Fibroblast of pulmonary artery (primary cell): ENCODE measurements at places on chromosomes 4 and X.

DNA sequence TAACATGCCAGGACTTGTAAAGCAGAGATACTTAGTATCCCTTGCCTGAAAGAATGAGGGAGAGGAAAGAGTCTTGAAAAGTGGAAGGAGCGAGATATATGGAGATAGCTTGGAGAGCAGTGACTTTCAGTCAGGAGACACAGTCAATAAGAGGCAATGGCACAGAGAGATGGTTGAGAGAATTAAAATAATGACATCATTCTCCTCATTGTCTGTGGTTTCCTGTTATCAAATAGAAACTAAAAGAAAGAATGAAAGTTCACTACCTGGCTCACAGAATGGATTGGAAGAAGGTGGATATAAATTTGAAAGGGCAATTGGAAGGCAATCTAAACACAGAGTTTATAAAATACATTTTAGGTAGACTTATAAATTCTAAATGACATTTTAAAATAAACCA lies 760.2 kb upstream of the AADAT start:
- no peak for DNase-seq

DNA sequence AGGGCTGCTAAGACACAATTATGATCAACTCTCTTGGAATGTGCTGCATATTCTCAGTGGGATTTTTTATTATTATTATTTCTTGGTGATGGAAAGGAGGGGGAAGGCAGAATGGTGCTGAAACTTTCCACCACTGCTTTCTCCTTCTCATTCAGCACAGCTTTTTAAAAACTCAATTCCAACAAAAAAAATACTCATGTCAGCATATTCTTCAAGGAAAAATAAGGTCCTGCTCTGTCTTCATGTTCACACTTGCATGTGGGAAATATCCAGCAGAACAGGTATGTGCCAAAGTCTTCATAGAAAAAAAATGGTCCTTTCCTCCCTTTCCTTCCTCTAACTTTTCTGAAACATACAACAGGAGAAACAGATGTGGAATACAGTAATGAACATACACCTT lies 144.0 kb upstream of the ADAMTS3 start:
- no peak for DNase-seq

GRCh38 chr4:132344924-132345828 lies 803.9 kb upstream of the PCDH10 start:
- no peak for DNase-seq

GRCh38 chr4:71426381-71427042 lies 87.7 kb downstream of the SLC4A4 start:
- no peak for DNase-seq

DNA sequence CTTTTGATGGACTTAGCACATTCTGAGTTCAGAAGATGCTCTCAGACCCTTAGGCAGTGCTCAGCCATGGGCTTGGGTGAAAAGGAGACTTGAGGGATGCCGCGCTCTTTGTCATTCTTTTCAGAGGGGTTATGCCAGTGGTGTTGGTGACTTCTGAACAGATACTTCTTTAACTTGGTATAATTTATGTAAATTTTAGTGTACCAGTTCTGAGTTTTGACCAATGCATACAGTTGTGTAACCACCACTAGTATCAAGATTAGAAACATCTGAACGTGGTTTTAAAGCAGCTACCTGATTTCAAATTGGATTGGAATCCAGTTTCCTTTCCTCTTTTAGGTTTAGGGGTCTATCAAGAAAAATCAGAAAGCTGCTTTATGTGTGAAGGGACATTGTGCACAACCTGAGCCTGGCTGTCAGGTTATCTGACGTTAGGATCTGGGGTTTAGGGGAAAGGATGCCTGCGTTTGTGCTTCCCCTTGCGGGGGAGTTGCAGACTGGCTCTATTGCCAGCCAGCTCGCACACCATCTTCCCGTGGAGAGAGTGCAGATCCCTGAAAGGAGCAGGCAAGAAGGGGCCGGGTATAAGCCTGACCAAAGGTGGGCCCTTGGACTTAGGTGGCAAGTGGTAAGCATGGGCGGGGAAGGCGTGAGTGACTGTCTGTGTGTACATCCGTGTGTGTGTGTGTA lies 19.0 kb downstream of the SMS start:
- no peak for DNase-seq

- DNase-seq: no peak
Observed at GRCh38 chr4:178080312-178080711, 638.1 kb upstream of the AGA start.

DNA sequence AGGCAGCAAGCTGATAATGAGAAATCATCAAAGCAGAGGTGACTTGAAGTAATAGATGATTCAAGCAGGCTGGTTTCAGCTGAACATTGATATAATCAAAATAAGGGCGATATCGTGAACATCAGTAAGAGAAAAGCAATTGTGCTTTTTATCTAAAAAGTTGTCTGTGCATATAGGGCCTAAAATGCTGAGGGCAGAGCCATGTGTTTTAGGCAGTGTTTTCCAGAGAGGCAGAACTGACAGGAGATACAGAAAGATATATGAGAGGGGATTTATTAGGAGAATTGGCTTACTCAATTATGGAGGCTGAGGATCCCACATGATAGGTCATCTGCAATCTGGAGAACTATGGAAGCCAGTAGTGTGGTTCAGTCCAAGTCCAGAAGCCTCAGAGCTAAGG lies 136.5 kb upstream of the NPY2R start:
- no peak for DNase-seq

DNA sequence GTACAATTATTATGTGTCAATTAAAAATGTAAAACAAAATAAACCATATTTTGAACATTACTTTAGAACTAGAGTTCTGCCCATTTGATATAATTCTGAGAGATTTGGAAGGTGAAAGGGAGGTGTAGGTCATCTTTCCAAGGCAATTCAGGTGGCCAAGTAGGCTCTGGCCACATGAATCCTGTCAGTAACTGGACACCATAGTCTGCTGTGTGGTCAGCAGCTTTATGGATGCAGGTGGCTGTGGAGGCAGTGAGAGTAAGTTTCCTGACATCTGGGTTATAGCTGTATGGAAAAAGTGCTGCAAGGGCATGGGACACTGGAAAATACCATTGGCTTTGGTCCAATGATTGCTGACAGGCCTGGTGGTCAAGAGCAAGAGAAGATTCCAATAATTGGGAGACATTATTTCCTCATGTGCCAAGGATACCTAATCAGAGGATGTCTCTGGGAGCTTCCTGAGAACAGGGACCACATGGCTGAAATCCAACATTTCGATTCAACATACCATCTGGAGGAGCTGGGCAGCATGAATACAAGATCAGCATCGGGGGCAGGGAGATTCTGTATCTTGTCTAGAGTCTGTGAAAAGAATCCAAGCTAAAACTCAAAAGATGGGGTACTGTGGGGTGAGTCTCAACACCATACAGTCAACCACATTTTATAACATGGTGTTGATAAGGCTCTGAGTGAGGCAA lies 523.1 kb downstream of the MID1IP1 start:
- DNase-seq: no peak

GRCh38 chr4:70925899-70926635 lies 23.9 kb downstream of the MOB1B start:
- DNase-seq: no peak

- DNase-seq: no peak
Observed at GRCh38 chr4:28443801-28444412, 1583.3 kb downstream of the STIM2 start.

- DNase-seq: peak; percentile 14
Observed at GRCh38 chrX:110258552-110258951, 59.3 kb downstream of the AMMECR1 start.

GRCh38 chr4:163395758-163396157 lies 52.1 kb downstream of the NPY5R start:
- no peak for DNase-seq

GRCh38 chrX:78958419-78959116 lies 13.4 kb downstream of the P2RY10 start:
- DNase-seq: no peak

- DNase-seq: no peak
Observed at GRCh38 chr4:76997077-76997476, 47.5 kb downstream of the SEPTIN11 start.

DNA sequence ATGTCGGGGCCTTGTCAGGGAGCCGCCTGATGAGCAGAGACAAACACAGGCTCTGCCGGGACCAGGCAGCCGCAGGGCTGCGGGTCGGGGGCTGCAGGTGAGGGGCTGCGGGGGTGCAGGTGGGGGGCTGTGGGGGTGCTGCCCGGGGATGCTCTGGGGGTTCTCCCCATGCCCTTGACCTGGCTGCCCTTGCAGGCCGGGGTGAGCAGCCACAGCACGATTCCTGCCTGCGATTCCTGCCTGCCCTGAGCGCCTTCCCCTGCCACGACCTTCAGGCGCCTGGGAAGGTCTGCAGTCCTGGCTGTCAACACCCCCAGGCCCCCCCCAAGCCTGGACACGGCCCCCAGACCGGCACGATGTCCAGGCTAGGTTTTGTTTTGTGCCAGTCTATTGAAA lies 106.3 kb downstream of the FAM53A start:
- DNase-seq: no peak

- DNase-seq: no peak
Observed at GRCh38 chr4:121688701-121689100, 8.1 kb downstream of the ANXA5 start.

GRCh38 chr4:139674875-139675550 lies 9.4 kb downstream of the MGST2 start:
- DNase-seq: no peak

DNA sequence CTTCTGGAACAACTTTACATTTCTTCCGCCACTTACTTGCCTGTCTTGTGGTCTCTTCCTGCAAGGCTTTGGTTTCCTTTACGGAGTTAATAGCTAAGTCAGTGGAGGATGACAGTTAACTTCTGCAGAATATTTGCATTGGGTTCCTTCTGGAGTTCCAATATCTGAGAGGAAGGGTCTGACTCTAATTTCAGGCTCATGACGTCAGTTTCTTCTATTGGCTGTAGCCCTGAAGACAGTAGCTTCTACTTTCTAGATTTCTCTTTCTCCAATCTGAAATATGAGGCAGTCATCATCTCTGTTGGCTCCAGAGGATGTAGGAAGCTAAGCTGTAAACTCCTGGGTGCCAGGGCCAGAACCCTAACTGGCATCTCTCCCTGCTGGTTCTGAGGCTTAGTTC lies 76.7 kb downstream of the FRMPD3 start:
- DNase-seq: no peak

DNA sequence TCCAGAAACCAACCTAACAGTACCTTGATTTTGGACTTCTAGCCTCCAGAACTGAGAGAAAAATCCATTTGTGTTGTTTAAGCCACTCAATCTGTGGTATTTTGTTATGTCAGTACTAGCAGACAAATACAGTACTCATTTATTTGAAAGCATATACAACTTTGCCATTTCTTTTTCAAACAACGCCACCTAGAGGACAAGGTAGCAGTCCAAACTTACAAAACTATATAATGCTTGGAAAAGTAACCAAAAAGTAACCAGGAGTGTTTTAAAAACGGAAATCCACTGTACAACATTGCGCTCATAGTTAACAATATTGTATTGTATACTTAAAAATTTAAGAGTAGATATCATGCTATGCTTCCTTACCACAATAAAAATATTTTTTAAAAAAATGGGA lies 37.0 kb upstream of the FGF13 start:
- peak; percentile 3 for DNase-seq

DNA sequence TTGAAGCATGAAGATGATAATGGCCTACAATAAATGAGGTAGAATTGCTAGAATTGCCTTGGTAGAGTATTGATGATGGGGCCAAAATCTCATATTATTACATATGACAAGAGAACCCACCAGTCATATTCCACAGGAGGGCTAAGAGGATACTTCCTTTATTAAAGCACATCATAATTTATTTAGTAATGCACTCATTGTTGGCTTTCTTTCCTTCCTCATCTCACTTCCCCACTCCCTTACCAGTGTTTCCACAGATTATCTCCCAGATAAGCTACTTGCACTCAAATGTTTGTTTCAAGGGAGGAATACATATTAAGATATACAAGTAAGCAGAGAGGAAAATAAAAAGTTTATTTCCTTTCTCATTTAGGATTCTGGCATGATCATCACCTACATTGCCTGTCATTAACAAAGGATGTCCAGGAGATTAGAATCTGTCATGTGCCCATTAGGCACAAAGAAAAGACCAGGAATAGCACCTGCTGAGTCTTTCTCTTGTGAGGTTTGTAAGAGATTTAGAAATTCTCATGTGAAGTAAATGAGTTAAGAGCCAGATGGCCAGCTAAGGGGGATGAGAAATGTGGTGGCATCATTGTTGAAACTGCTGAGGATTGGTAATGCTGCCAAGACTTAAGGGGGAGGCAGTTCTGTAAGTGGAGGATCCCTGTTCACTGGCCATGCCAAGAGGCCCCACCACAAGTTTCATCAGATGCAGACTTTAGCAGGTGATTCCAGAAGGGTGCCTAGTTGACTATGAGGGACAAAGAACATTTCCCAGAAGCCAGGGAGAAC lies 52.4 kb upstream of the PRDM8 start:
- no peak for DNase-seq

- DNase-seq: peak; percentile 6
Observed at GRCh38 chrX:16087076-16087475, 36.3 kb upstream of the GRPR start.

- no peak for DNase-seq
Observed at GRCh38 chrX:10831716-10832502, 211.5 kb upstream of the MID1 start.

GRCh38 chr4:8291036-8291682 lies 21.6 kb downstream of the HTRA3 start:
- no peak for DNase-seq

DNA sequence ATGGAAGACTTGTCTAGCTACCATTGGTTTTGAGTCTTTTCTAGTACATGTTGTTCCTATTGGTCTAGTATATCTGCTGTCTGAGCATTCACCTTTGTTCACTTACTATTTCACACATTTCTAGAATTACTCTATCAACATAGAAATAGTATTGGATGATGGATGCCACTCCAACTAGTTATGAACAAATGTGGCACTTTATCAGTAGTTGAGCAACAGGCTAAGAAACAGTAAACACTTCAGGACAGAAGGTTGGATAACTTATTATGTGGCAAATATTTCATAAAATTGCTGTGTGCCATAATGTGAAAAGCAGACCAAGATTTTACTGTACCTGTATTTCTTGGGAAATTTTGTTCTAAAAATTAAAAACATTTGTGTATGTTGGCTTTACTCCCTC lies 42.4 kb upstream of the GLRA3 start:
- DNase-seq: no peak

- DNase-seq: no peak
Observed at GRCh38 chr4:99853999-99854398, 37.4 kb downstream of the DAPP1 start.
